Activated naive CD4-positive, alpha-beta T cell treated with anti-CD3 and anti-CD28 coated beads, Interleukin-2, amount 50 U/mL, for 16 hours (primary cell): ENCODE measurements at places on chromosomes 13 and 19.

GRCh38 chr19:57466489-57466888 is 9.5 kb upstream of the VN1R1 start:
- DNase-seq, result no peak

DNA sequence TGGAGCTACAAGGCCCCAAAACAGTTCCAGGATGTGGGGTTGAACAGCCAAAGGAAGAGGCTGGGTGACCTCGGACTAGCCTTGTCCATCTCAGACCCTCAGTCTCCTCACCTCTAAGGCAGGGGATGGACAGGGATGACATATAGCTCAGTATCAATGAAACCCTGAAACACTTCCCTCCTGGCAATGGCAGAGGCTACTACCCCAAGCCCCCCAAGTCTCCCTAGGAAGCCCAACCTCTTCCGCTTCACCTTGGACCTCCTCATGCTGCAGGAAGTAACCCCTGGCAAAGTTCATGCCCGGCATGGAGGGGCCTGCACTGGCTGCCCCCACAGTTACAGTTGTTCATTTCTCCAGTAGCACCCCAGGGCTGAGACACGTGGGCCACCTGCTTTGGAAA is 10.6 kb downstream of the CCDC97 start:
- no peak for DNase-seq

GRCh38 chr13:23644527-23645138 is 74.4 kb downstream of the TNFRSF19 start:
- no peak for DNase-seq

DNA sequence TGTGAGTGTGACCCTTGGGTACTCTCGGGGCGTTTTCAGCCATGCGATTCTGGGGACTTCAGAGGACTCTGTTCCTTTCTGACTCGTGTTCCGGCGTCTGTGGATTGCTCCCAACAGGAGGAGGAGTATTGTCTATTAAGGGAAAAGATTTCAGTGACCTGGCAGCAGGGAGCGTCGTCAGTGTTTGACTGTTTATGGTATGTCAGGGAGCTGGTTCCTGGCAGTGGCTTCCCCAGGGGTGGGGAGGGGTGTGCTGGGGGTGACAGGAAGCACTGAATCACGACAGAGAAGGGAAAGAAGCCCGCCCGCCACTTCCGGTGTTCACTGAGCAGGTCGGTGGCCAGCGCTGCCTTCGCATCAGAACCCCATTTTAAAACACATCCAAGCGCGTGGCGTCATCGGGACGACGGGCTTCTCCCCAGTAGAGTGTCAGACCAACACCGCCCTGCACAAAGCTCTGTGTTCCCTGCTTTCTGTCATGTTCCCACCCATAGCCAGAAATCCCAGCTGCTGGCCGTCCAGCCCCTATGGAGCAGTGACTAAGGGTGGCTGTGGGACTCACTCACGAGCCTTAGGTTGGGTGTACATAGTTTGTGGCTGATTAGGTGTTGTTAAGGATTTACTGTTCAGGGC is 33.8 kb downstream of the COL4A2 start:
- peak; percentile 65 for DNase-seq

DNA sequence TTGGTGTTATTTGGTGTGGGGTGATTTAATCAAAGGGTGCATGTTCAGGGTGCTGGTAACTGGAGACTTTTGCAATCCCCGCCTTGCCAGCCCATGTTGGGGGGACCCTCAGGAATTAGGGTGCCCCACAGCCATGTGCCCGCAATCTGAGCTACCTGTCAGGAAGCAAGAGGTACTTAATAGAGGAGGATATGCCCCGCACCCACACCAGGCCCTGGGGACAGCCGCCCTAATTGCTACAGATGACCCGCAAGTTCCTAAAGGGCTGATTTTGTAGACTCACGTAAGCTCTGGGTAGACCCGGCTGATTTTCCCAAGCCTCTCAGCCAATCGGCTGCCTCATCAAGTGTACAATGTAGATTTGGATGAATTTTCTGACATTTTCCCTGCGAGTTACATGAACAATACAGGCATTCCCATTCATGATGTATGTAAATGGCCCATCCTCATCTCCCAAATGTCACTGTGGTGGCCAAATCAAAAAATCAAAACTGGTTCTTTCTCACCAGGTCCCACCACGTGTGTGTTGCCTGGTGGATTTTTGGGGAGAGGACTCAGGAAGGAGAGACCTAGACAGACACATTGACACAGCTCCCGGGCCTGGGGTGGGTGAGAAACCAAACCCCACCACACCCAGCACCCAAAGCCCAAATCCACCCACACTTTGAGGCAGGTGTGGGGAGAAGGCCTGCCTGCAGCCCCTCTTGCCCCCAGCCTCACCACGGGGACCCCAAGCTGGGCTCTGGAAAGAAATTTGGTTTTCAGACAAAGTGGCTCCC is 119.2 kb upstream of the SPACA7 start:
- DNase-seq, result no peak

- no peak for DNase-seq
Observed at GRCh38 chr13:98419786-98420553, 156.9 kb downstream of the STK24 start.

- DNase-seq, result no peak
Observed at GRCh38 chr13:44397766-44398223, 24.2 kb downstream of the SERP2 start.

DNA sequence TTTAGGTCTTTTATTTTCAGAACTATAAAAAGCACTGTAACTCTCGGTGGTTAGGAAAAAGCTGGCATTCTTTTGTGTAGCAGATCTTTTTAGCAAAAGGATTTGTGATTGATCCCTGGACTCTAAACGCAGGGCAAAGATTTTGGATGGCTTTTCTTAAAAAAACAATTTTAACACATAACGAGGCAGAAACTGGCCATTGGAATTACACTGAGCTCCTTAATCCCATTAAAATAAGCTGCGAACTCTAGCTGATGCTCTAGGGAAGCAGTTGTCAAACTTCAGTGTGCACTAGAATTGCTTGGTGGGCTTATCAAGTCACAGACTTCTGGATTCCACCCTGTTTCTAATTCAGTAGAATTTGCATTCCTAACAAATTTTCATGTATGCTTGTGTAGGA is 33.8 kb upstream of the NDFIP2 start:
- DNase-seq, result no peak

DNA sequence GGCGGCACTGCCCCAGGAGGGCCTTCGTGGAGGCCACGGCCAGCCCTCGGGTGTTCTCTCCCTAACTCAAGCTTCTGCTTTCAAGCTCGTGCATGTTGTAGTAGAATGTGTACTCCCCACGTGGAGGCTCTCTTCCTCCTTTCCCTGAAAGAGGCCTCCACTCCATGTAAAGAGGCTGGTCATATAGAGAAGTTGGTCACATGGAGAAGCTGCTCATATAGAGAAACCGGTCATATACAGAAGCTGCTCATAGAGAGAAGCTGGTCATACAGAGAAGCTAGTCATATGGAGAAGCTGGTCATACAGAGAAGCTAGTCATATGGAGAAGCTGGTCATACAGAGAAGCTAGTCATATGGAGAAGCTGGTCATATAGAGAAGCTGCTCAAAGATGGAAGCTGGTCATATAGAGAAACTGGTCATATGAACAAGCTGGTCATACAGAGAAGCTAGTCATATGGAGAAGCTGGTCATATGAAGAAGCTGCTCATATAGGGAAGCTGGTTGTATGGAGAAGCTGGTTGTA is 152.5 kb downstream of the COL4A1 start:
- DNase-seq, result no peak

- DNase-seq, result no peak
Observed at GRCh38 chr19:6733338-6734095, 3.9 kb downstream of the GPR108 start.

DNA sequence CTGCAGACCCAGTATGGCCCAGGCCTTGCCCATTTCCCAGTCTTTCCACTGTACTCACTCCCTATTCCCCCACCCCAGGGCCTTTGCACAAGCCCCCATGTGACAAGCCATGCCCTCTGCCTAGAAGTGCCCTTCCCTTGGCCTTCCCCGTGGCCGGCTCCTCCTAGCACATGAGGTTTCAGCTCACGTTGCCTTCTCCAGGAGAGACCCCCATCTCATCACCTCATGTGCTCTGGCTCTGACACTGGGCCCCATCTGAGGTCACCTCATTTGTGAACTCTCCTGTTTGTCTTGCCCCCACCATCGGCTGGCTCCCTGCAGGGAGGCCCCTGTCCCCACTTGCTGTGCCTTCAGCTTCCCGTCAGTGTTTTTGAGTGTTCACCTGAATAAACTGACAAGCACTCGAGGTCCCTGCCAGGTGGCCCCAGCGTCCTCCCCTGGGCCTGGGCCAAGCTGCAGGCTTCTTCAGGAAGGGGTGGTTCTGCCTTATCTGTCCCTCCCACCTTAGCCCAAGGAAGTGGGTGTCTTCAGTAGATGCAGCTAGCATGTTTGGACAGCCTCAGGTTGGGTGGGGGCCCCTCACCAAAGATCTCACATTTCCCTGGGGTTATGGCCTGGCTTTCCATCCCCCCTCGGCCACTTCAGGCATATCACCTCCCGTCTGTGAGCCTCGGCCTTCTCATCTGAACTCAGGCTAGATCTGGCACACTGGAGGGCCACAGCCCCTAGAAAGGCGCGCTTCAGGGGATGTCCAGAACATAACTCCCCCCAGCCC is 3.8 kb upstream of the SLC25A42 start:
- DNase-seq, result no peak

GRCh38 chr19:8334458-8335342 is 8.4 kb downstream of the KANK3 start:
- no peak for DNase-seq

DNA sequence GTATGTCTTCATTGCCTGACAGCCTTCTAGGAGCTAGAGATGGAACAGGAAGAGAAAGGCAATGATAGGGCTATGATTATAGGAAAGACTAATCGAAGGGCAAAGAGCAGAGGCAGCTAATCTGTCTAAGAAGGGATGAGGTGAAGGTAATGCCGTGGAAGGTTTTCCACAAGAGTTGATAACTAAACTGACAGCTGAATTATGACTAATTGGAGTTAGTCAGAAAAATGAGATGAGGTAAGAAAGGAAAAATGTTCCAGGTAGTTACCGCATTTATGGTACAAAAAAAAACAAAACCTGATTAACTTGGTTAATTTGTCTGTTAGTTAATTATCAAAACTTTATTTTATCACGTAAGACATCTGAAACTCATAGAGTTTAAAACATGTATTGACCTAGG is 260.3 kb downstream of the SLITRK6 start:
- DNase-seq, result no peak

GRCh38 chr13:91722267-91722884 is 324.0 kb downstream of the GPC5 start:
- DNase-seq, result no peak

- no peak for DNase-seq
Observed at GRCh38 chr13:74866101-74866500, 615.9 kb downstream of the TBC1D4 start.

DNA sequence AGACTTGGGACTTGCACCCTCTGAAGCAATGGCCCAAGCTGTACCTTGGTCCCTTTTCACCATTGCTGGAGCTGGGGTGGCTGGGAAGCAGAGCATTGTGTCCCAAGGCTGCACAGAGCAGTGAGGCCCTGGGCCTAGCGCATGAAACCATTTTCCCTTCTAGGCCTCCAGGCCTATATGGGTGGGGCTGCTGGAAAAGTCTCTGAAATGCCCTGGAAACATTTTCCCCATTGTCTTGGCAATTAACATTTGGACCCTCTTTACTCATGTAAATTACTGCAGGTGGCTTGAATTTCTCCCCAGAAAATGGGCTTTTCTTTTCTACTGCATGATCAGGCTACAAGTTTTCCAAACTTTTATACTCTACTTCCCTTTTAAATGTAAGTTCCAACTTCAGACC is 510.5 kb downstream of the SLITRK6 start:
- no peak for DNase-seq

- DNase-seq, result no peak
Observed at GRCh38 chr13:25180775-25181537, 8.9 kb upstream of the AMER2 start.

- no peak for DNase-seq
Observed at GRCh38 chr13:20740021-20740420, 33.7 kb downstream of the EEF1AKMT1 start.

DNA sequence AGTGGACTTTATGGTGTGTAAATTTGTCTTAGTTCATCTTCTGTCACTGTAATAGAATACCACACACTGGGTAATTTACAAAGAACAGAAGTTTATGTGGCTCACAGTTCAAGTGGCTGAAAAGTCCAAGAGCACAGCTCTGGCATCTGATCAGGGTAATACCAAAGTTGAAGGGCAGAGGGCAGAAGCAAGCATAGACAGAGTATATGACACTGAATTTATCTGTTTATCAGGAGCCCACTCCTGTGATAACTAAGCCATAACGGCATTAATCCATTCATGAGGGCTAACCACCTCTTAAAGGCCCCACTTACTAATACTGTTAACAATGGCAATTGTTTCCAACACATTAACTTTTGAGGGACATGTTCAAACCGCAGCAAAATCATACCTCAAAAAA is 4.0 kb upstream of the RFXAP start:
- no peak for DNase-seq

DNA sequence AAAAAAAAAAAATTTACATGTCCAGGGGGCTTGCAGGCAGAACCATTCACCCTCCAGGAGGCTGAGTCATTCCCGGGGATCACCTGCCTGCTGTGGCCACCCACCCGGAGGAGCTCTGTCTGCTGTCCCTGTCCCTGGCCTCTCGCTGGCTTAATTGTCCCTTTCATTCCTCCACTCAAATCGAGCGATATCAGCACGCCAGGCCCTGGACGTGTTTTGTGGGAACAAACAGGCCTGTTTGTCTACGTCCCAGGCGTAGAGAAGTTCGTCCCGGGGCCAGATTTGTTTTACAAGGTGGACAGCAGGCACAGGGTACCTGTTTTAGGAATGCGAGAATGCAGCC is 21.2 kb downstream of the SULT2B1 start:
- no peak for DNase-seq

DNA sequence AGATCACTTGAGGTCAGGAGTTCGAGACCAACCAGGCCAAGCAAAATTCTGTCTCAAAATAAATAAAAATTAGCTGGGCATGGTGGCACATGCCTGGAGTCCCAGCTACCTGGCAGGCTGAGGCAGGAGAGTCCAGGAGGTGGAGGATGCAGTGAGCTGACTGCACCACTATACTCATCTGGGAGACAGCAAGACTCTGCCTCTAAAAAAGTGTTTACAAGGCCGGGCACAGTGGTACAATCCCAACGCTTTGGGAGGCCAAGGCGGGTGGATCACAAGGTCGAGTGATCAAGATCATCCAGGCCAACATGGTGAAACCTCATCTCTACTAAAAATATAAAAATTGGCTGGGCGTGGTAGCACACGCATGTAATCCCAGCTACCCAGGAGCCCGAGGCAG is 4.2 kb upstream of the DAPK3 start:
- DNase-seq, result no peak
